ENCODE measurements at places on chromosomes 7 and 10.

DNA sequence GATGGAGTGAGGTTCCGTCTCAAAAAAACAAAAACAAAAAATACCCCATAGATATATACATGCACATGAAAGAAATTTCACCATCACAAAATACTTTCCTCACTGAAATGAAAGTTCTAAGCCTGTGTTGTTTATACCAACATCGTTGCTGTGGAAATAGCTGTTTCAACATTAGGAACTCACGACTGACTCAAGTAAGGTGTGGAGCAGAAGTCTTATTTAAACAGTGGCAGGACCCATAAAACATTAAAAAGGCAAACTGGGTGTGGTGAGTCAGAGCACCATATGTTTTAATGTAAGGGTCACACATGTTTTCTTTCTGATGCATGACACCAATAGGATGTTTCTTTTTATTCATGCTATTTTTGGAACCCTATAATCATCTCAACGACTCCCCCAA is 48.3 kb downstream of the BAIAP2L1 start:
- no peak for DNase-seq

DNA sequence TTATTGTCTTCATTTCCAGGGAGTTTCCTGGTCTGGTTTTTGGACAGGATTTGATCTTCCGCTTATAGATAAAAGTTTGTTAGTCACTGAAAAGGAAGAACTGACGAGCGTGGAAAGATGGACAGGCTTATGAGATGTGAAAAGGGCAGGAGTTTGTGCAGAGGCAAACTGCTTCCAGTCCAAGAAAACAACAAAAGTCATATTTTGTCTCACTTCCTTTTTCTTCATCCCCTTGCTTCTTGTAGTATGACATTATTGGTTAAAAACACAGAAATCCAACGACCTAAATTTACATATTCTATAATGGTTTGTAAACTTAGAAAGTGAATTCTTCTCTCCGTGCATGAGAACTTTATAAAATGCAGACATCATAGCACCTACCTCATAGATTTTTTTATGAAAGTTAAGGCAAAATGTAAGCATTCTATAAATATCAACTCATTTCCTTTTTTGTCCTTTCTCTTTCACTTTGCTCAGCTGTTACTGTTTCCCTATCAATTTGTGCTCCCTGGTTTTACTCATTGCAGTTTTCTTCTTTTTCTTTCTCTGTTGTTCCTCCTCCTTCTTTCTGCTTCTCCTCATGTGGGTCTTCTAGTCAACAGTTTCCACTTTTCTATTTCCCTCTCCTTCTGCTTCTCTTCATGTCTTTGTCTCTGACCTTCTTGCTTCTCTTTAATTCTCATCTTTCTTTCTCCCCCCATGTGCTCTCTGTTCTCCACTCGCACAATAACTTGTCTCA is 370.2 kb downstream of the ARL4A start:
- DNase-seq: no peak

GRCh38 chr7:34758111-34758601 is 100.1 kb downstream of the NPSR1 start:
- no peak for DNase-seq

DNA sequence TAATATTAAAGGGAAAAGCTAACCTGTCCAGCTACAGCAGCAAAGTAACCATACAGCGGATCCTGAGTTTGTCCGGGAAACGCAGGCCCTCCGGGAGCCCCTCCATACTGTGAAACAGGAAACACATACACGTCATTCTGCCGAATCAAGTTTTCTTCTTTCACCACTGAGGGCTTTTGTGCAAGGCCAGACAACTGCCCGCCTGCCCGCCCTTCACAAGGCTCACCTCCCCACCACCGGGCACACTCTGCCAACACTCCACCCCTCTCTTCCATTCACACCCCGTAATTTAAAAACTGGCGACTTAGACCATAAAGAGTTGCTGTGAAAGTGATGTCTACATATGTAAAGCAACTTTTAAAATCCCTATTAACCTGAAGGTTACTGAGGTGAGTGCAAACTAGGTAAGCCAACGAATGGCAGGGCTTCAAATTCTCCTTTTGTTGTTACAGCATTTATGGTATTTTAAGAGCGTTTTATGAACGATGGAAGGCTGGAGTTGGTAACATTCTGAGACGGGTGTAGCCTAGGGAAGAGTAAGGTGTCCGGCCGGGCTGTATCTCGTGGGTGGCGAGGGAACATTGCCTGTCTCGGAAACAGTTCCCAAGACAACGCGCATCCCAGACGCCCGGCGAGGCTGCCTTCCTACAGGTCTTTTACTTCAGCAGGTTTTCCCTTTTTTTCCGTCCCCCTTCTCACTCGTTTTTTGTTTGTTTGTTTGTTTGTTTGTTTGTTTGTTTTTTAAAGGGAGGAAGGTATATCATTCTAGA is 817 bp downstream of the SRI start:
- no peak for DNase-seq

DNA sequence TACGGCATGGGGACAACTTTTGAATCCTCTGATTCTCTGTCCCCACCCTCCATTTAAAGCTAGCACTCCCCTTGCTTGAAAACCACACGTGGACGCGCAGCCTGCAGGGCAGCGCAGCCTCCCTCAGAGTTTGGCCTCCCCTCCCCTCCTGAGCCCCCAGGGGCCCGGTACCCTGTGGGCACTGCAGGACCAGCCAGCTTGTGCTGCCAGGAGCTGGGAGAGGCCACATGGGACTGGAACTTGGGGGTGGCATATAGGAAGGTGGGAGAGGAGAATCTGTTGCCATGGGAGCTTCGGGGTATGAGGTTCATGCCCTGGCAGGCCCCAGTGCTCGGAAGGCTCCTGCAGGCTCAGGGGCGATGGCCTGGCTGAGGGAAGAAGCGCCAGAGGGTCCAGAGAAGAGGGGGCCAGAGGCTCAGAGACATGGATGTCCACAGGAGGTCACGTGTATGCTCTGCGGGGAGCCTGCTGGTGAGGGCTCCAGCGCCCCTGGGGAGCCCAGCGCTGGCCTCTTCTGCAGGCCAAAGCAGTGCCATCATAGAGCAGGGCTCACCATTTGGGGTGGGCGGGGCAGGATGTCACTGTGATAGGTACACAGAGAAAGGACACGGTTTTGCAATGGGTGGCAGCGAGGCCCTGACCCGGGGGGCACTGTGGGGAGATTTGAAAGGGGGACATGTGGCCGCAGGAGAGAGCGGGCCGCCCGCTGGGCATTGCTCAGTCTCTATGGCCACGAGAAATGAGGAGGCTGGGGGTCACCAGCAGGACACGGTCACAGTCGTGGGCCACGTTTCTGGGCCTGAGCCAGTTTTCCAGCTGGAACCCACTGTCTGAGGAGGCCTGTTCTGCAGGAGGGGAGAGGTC is 64.2 kb downstream of the GLRX3 start:
- no peak for DNase-seq
